ENCODE measurements at places on chromosomes 5 and 9. TPM values are rescaled to one million over a fixed set of nuclear protein-coding genes. Genes with fewer than 3 reads are reported as not detected.

Gene EIF4EBP3
- 16.1 TPM for total RNA-seq

Gene B4GALT1
- 64.4 TPM for total RNA-seq

Gene SLC6A19
- total RNA-seq = not detected

Gene BTNL3
- not detected for total RNA-seq

Data from activated T-helper 1 cell treated with anti-CD3 and anti-CD28 coated beads, Interleukin-12 subunit alpha, Interleukin-12 subunit beta, Interleukin-2, Interleukin-4 antibody, amounts not matched to agents 30 ng/mL and 10 ng/mL and 1 ng/mL, durations not matched to agents 14 hours and 24 hours and 36 hours (primary cell).